ENCODE measurements at places on chromosomes 11 and 22.
A peak's percentile ranks its signal among the peaks of the same experiment; 100 is the strongest.

DNA sequence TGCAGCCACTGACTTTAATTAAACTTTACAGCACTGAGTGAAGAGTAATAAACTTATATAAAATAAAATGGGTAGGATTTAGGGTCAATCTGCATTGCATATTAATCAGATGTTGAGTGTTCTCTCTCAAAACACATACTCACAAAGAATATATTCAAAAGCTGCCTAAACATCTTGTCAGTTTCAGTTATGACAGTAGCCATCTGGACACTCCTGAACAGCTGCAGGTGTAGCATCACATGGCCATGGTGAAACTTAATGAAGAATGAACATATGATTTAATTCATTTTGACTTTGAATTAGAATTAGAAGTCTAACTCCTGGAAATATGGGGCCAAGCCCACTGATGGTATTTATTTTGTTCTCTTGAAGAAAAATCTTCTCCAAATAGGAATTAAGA, 684.3 kb upstream of the RAG2 start:
- DNase-seq: no peak

- no peak for DNase-seq
These were observed 46.6 kb upstream of the WNT7B start for GRCh38 chr22:46023558-46023981.

DNA sequence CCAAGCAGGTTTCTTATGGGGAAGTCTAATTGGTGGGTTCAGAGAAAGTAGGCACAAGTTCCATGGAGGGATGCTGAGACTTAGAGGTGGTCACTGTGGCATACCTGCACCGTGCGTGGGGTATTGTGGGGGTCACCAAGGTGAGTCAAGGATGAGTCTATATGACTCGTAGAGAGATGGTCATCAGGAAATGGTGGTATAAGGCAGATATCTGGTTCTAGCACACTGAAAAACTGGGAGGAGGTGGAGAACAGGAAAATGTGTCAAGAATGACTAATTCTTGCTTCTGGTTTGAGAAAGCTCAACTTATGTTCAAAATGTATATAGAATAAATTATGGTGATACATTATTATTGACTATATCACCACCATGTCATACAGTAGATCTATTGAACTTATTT, 258.1 kb downstream of the RAB38 start:
- DNase-seq: no peak

DNA sequence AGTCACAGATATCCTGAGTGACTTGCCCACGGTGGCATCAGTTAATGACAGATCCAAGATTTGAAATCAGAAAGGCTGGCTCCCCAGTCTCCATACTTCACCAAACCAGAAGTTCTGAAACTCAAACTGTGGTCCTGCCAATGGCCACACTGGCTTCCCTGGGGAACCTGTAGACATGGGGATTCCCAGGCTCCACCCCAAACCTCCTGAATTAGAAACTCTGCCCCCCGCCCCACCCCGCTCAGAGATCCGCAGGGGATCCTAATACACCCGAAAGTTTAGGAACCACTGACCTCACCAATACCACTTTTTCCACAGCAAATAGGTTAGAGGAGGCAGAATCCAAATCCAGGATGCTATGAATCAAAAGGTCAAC, 15.3 kb downstream of the RTN4RL2 start:
- no peak for DNase-seq

DNA sequence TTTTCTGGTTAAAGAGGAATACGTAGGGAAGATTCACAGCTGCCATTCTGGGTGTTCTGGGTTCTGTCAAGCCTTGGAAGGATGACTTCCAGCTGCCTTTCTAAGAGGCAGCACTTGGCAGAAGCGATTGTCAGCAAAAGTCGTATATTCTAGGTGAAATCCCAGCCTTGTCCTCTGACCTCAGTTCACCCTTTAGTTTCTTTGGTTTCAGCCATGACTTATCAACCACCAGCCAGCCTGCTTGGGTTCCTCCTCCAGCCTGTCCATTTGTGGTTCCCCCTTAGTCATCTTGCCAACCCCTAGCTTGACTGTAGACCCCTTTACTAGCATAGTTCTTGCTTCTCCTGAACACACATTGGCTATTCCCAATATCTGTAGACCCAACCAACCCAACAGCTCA, 102.3 kb upstream of the CD44 start:
- DNase-seq: no peak

- peak; percentile 45 for DNase-seq
These were observed 10.6 kb downstream of the TMEM184B start for GRCh38 chr22:38262051-38262795.

- no peak for DNase-seq
These were observed 529.6 kb downstream of the BRD1 start for GRCh38 chr22:49297871-49298721.

- DNase-seq: no peak
These were observed 30.6 kb upstream of the IGLL5 start for GRCh38 chr22:22856885-22857606.

DNA sequence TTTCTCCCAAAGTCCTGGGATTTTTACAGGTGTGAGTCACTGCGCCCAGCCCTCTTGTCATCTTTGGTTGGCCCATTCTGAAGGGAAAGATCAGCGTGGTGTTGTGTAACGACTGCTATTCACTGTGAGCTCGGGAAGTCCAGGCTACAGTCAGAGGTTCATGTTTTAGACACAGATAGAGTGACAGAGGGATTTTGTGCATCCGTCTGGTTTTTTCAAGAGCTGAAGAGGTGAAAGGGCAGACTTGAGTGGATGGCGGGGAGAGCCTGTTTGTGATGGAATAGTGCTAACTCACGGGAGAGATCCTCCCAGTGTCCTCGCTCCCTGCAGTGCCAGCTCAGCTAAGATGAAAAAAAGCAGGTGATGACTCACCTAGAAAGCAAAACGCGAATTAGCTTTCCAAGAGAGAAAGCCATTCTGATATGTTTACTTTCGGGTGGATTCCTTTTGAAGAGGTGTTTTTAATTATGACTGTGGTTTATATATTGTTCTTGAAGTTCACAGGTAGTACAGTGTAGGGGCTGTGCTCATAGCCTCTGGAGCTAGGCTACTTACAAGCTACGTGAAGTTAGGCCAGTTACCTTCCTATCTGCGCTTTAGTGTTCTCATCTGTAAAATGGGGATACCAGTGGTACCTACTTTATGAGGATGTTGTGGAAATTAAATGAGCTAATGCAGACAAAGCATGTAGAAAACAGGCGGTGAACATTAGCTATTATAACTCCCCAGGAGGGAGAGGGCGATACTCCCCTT, 67.2 kb downstream of the C11orf91 start:
- no peak for DNase-seq
